ENCODE measurements at places on chromosomes 3 and 15.

GRCh38 chr15:60563539-60564404 lies 84.8 kb upstream of the ICE2 start:
- no peaks in the 10 kb centered on the region for H3K27me3 ChIP-seq
- H3K36me3 ChIP-seq: peaks cover 43% of the 10 kb centered on the region
- DNase-seq: peak; percentile 64
- peak overlapping the region; percentile 73 for H3K27ac ChIP-seq
- H3K4me1 ChIP-seq: peaks cover 68% of the 10 kb centered on the region

DNA sequence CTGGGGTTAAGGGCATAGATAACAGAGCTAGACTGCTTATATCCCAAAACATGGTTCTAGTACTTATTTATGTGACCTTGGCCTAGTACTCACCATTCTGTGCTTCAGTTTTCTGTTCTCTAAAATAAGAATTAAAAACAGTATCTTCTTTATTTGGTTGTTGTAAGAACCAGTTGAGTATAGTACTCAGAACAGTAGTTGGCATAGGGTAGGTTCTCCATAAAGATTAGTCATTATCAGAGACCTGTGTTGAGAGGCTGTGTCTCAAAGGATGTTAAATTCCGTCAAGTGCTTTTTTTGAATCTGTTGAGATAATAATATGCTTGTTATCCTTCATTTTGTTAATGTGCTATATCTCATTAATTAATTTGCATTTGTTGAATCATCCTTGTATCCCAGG lies 47.4 kb upstream of the OSTN start:
- no peak overlapping the region for H3K27ac ChIP-seq
- H3K27me3 ChIP-seq: no peaks in the 10 kb centered on the region
- no peaks in the 10 kb centered on the region for H3K36me3 ChIP-seq
- no peak for DNase-seq

GRCh38 chr3:59764171-59764570 lies 714.3 kb upstream of the CFAP20DC start:
- peaks cover 19% of the 10 kb centered on the region for H3K4me1 ChIP-seq
- no peak overlapping the region for H3K4me3 ChIP-seq
- peaks cover 19% of the 10 kb centered on the region for H3K27me3 ChIP-seq
- H3K27ac ChIP-seq: no peak overlapping the region
- H3K36me3 ChIP-seq: peaks cover 1% of the 10 kb centered on the region

- no peaks in the 10 kb centered on the region for H3K27me3 ChIP-seq
- H3K27ac ChIP-seq: no peak overlapping the region
- no peaks in the 10 kb centered on the region for H3K4me1 ChIP-seq
- H3K36me3 ChIP-seq: no peaks in the 10 kb centered on the region
- no peak for DNase-seq
These were observed 753.9 kb downstream of the TUSC7 start for GRCh38 chr3:117463276-117464115.

DNA sequence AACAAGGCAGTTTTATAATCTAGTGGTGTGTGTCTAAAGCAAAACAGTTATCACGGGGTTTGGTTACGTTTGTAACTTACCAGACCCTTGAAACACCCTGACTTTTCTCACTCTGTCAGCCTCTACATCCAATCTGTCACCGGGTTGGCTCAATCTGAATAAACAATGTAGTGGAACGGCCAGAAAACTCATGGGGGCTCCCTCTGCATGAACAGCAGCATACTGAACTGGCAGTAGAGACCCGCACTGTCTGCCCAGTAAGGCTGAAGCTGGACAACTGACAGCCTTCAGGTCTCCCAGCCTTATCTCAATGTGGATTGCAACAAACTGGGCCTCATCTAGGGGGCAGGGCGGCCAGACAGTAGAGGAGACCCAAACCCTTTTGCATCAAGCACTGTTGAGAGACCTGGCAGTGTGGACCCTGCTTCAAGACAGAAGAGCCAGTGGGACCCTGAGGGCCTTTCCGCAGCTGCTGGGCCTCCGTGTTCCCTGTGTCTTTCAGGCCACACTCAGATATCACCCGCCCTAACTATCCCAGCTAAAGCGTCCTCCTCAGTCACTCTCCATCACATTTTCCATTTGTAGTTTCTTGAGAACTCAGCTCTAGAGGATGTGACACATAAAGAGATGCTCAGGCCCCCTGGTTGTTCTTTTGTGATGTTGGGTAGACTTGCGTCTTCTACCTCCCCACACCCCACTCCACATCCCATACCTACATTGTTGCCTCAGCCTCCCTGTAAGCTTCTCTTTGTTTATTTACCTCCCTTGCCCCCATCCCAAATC lies 181.2 kb upstream of the NR2E3 start:
- no peaks in the 10 kb centered on the region for H3K36me3 ChIP-seq
- no peaks in the 10 kb centered on the region for H3K4me1 ChIP-seq
- no peak overlapping the region for H3K4me3 ChIP-seq
- no peak overlapping the region for H3K27ac ChIP-seq
- no peaks in the 10 kb centered on the region for H3K27me3 ChIP-seq
- no peak for DNase-seq

All from activated CD8-positive, alpha-beta T cell treated with anti-CD3 and anti-CD28 coated beads, Interleukin-2, amount 10 ng/mL, durations not matched to agents 7 days and 5 days (primary cell).